Globus pallidus (tissue), 1 donor: ENCODE measurements at places on chromosomes 5 and 9.

DNA sequence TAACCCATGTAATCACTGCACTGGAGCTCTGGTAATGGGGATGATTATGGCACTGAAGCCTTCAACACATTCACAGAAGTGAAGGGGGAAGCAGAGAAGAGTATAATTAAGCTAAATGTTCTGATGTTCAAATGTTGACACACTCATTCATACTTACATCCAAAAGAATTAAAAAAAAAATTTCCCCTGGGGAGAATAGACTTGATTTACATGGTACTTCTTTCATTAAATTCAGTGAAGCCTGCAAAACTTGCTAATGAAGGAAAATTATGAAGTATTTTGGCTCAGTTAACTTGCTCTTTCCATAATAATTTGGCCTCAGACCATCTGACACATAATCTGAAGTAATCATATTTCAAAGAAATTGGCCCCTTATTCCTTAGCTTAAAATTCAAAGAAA is 428.8 kb downstream of the SH3GL2 start:
- DNase-seq: no peak

DNA sequence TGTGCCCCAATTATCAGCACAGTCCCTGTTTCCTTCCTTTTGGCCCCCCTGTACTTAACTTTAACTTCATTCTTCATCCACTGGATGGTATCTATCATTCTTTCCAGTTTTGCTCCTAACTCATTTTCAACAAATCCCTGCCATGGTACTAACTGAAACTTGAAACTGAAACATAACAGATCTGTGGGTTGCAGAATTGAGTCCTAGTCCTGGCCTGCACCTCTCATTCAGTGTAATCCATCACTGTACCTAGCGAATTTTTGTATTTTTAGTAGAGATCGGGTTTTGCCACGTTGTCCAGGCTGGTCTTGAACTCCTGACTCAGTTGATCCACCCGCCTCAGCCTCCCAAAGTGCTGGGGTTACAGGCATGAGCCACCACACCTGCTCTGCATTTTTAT is 15.3 kb upstream of the PIK3R1 start:
- DNase-seq: no peak

GRCh38 chr9:125509476-125509875 is 197.5 kb downstream of the MAPKAP1 start:
- no peak for DNase-seq

DNA sequence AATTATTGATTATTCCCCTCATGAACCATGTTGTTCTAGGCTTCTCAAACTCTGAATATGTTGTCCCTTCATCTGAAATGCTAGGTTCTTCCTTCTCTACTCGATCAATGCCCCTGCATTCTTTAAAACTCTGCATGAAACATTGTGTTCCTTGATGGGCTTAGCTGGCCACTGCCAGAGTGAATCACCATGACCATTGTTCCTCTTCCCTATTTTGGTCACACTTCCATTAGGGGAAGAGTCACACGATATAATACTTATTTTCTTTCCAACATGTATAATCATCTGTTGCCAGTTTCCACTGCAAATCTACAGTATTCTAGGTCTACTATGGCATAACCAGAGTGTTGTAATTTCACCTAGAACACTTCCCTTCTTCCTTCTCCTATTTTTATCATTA is 247.9 kb downstream of the TRPM3 start:
- no peak for DNase-seq

DNA sequence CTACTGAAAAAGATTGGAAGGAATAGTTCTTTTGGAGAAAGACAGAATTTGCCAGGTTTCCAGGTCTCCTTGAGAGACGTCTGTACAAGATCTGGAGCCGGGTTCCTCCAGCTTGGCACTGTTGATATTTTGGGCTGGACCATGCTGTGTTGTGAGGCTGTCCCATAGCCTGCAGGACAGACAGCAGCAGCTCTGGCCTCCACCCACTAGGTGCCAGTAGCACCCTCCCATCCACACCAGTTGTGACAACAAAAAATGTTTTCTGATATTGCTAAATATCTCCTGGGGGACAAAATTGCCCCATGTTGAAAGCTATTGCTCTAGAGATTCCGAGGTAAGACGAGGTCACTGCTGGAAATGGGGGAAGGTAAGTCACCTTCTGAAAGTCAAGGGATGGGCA is 287.7 kb upstream of the DAP start:
- no peak for DNase-seq

- DNase-seq: no peak
These were observed 685 bp upstream of the NIPSNAP3A start for GRCh38 chr9:104746798-104747197.

DNA sequence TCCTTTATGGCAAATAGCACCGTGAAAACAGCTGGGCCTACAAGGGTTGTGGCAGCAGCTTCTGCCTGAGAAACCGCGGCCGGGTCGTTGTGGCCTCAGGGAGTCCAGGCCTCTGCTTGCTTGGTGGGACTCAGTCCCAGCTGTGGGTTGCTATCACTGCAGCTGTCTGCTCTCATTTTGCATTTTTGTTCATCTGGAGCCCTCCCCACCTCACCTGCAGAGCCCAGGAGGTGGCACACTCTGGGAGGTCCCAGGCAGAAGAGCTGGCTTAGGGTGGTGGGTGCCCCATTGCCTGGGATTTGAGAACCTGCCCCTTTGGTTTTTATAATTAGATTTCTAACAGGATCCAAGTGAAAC is 138.4 kb downstream of the GADD45G start:
- no peak for DNase-seq

DNA sequence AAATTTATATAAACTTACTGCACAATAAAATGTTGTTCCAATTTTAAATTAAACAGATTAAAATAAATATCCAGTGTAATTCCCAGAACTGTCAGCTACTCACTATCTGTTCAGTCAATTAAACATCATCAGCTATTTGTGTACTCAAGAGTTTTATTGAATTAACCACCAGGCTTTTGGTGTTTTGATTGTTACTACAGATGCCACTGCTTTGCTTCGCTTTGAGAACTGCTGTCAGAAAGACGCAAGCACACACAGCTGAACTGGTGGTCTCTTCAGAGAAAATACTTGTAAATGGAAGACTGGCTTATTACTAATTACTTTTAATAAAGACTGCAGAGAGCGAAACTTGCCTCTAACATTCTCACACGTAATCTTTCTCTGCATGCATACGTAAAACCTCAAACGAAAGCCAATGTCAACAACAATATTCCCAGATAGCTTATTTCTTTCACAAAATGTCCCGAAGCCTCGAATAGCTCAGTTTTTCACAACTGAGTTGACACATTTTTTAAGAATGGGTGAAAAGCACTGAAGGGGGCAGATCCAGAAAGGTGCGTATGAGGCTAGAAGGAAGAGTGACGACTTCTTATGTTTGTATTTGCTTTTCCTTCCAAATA is 259.6 kb upstream of the RPS23 start:
- no peak for DNase-seq

- peak; percentile 96 for DNase-seq
These were observed 67.0 kb upstream of the NEK6 start for GRCh38 chr9:124190761-124191160.

DNA sequence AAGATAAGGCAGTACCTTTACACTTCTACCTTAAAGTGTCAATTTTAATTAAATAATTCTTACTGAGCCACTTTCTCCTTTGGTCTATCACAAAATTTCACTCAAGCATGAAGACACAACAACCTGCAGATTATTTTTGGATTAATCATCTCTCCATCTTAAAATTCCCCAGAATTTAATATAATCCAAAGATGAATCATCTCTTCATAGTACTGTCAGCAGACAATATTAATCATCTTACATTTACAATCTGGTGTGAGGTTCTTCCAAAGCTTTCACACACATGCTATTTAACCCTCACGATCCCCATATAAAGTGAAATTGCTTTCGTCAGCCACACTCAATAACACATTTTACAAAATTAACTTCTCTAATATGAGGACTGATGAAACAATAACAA is 43.0 kb downstream of the LHFPL2 start:
- no peak for DNase-seq

DNA sequence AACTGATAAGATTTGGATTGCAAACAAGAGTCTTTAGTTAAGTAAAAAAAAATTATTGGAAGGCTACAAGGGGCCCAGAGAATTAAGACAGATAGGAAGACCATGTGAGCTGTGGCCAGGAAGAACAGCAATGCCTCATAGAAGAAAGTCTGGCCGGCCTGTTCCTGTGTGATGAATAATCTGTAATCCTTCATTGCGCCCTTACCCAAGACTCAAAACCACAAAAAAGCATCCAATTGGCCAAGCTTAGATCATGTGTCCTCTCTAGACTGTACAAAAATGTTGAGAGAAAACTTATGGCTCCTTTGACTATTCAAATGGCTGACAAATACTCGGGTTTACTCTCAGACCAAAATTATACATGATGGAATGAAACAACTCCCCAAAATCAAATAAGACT is 1383.5 kb downstream of the PTPRD start:
- DNase-seq: no peak

- peak; percentile 54 for DNase-seq
These were observed at the start of gene LCP2 for GRCh38 chr5:170297589-170298462. Gene LCP2, minus strand, starts transcription at chr5:170297777. Its CDS starts 166 bp downstream, at chr5:170297611.

GRCh38 chr9:36847781-36848673 is 186.0 kb downstream of the PAX5 start:
- DNase-seq: no peak

GRCh38 chr5:91293131-91293530 is 90.0 kb downstream of the ARRDC3 start:
- no peak for DNase-seq

- no peak for DNase-seq
These were observed 117.1 kb downstream of the DAB2IP start for GRCh38 chr9:121768416-121769015.

GRCh38 chr9:14924230-14925219 is 14.3 kb upstream of the FREM1 start:
- no peak for DNase-seq

- no peak for DNase-seq
These were observed 24.7 kb downstream of the GOLGA2 start for GRCh38 chr9:128250839-128251731.

DNA sequence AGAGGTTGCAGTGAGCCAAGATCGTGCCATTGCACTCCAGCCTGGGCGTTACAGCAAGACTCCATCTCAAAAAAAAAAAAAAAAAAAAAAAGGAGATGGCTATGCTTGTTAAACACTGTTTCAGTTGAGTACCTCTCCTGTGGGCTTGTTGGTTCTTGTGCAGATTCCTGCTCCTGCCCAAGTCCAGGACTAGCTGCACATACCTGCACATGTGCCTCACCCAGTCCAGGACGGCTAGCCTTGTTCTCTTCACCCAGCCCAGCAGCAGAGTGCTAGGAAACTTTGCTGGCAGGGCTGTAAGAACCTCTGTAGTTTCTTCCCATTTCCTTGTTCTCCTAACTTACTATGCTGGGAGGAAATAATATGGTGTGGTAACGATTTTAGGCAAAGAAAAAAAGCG is 234.1 kb upstream of the DMRT1 start:
- no peak for DNase-seq

DNA sequence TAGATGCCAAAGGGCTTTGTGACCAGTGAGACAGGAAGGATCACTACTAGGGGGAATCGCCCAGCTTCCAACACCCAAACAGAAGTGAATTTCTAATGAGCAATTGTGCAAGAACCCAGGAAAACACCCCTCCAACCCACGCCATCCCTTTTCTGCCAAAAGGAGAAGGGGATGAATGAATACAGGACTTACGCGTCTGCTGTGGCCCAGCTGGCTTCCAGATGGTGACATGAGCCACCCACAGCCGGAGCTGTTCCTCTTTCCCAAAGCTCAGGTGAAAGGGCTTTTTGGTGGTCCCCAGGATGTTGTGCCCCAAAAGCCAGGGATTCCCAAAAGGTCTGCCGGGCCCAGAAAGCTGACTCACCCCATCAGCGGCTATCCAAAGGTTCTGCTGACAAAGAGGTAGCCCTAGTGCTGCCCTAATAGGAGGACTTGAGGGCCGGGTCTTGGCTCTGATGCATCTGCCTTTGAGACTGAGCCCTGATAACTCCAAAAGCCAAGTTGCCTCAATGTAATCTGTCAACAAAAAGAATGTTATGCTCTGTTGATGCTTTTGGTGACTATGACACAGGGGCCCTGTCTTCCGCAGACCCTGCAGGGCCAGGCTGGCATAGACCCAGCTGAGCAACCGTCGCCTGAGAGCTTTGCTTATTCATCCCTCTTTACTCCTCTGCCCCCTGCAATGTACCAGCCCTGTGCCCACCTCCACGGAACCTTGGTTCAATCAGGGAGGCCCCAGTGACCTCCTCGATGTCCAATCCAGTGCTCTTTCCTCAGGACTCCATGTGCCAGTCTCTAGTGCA is 14.5 kb downstream of the GSN start:
- DNase-seq: peak; percentile 60

DNA sequence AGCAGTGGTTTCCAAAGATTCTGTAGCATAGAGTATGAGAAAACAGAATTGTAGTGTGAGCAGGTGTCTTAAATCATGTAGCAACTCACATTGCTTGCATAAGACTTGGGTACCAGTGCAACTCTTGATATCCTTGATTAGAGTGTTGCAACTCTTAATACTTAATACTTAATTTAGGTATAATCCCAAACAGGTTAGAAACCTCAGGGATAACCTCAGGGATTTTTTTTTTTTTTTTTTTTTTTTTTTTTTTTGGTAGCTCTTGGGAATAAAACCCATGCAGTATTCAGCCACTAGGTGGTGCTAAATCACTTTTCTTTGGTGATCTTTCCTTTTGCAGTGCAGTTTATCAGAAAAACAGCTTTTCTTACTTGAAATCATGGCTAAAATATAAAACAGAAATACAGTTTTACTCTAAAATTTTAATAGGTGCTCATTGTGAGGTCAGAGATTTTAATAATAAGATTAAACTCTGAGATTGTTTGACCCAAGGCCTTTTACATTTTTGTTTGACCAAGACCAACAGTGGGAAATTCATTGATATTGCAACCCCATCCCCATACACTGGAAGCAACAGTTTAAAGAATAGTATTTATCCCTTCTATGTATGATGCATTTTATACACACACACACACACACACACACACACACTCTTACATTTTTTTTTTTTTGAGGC is 55.3 kb downstream of the ERAP1 start:
- peak; percentile 74 for DNase-seq

DNA sequence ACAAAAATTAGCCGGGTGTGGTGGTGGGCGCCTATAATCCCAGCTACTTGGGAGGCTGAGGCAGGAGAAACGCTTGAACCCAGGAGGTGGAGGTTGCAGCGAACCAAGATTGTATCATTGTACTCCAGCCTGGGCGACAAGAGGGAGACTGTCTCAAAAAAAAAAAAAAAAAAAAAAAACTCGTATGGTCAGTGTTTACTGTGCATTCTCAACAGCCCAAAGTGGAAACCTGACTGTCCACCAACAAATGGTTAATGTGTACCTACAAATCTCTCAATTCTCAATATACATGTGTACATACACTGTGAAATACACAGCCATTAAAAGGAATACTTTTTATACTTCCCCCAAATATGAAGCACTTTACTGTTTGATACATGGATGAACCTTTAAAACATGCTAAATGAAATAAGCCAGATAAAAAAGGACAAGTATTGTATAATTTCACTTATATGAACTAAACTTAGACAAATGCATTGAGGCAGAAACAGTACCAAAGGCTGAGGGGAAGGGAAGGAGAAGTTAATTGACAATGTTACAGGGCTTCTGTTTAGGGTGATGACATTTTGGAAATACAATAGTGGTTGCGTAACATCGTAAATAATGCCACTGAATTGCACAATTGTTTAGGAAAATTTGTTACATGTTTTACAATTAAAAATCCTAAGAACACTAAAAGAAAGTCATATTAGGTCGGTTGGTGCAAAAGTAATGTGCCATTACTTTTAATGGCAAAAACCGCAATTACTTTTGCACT is 16.5 kb downstream of the DNAJA1 start:
- DNase-seq: no peak

GRCh38 chr9:75001719-75002421 is 26.2 kb downstream of the CARNMT1 start:
- DNase-seq: peak; percentile 89

- DNase-seq: no peak
These were observed 251.3 kb downstream of the KDM4C start for GRCh38 chr9:7009065-7009464.
